ENCODE measurements at places on chromosomes 2 and 18. TPM values are rescaled to one million over a fixed set of nuclear protein-coding genes. Genes with fewer than 3 reads are reported as not detected.

GRCh38 chr18:80171054-80171872, 62.2 kb downstream of the ADNP2 start:
- DNase-seq = peak; percentile 90

GRCh38 chr2:233468741-233469110, 97.9 kb downstream of the USP40 start:
- no peak for DNase-seq

DNA sequence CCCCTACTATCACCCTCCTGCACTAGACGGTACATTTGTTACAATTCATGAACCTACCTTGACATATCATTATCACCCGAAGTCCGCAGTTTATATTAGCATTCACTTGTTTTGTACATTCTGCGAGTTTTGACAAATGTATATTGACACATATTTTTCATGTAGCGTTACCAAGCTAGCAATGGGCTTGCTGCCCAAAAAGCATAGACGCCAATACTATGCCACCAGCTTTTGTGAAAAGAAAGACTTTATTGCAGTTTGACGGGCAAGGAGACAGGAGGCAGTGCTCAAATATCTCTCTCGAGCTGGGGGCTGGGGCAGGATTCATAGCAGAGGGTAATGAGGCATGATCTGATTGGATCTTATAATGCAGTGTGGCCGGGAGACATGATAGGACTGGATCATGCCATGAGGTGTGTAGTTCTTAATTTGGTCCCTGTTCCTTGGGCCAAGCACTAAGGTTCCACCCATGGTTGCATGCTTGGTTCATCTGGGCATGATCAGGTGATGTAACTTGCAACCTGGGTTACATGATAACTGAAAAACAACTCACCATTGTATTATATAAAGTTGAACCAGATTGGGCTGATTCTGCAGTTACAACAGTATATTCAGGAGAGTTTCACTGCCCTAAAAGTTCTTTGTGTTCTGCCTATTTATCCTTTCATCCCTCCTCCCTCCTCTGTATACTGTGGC, 162.3 kb downstream of the RTN4 start:
- no peak for DNase-seq

DNA sequence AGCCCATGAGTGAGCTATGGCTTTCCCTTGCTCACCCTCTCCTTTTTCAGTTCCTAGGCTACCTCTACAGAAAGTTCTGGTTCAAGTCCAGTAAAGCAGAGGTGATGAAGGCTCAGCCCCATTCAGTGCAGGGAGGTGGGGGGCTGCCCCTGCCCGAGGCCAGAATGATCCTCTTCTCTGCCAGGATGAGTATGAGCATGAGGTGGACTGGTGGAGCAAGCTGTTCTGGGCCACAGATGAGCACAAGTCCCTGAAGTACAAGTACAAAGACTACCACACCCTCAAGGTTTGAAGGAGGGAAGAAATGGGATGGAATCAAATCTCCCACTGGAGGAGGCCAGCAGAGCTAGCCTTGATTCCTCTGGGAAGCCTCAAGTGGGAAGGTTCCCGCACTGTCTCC, 42.4 kb downstream of the LMAN2L start:
- DNase-seq = no peak

GRCh38 chr2:226466589-226466988, 333.0 kb downstream of the IRS1 start:
- no peak for DNase-seq

- DNase-seq = no peak
Observed at GRCh38 chr2:238425505-238425978, 1.2 kb upstream of the ASB1 start.

GRCh38 chr2:98876741-98877140, 59.3 kb downstream of the CRACDL start:
- no peak for DNase-seq

GRCh38 chr2:96928277-96928781, 58.1 kb downstream of the FAM178B start:
- DNase-seq = peak; percentile 55

DNA sequence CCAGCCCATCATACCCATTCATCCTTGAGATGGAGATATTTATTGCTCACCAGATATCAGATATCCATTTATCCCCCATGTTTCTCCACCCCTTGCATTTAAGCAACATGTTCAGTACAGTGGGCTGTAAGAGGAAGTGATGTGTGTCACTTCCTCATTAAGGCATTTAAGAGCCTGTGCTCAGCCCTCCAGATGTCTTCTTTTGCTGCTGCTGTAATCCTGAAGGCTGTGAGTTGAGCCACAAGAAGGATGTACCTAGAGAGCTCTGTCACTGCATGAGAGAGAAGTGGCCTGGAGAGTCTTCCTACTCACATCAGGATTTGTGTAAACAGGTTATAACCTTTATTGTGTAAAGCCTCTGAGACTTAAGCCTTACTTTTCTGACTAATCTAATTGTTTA, 151.8 kb upstream of the UNC80 start:
- no peak for DNase-seq

DNA sequence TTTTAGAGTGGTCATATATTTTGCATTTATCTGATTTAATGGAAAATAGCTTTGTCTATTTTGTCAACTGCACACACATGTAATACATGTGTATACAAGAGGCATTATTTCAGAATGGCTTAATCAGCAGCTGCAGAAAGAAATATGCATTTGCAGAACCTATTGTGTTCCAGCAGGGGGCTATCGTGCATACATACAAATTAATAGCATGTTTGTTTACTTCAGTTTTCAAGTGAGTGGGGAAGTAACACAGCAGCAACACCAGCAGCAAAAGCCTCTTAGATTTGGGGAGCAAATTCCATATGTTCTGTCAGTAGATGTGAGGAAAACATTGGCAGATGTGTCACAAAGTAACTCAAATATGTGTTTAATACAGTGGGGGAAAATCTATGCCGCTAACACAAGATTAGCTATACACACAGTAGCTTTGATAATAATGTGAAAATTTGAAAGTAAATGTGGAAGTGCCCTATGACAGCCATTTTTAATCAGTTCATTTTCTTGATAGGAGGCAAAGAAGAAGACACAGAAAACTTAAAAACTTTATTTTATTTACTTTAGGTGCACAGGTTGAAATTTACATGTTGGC, 218.1 kb downstream of the WDR7 start:
- DNase-seq = no peak

GRCh38 chr2:197805715-197806633, 1.6 kb downstream of the PLCL1 start:
- no peak for DNase-seq

GRCh38 chr2:157871415-157871814, 4.7 kb downstream of the ACVR1 start:
- no peak for DNase-seq

- DNase-seq = no peak
Observed at GRCh38 chr2:207255565-207256470, 90.1 kb upstream of the KLF7 start.

DNA sequence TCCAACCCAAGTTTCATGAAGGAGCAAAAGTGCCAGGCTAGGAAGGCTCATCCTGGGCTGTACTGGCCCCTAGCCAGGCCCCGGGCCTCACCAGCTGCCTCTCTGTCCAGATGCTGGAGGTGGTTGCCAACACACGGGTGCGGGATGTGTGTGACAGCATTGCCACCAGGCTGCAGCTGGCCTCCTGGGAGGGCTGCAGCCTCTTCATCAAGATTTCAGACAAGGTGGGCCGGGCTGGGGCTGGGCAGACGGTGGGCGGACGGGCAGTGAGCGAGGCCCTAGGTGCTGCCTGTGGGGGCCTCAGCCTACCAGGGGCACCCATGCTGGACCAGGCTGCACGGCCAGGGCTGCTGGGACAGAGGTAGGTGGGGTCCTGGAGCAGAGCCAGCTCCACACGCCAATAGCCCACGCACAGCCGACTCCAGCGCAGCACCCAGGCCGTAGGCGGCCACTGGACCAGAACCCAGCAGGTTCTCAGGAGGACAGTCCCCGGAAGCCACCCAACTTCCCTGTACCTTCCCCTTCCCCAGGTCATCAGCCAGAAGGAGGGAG, 11.8 kb upstream of the GPR17 start:
- no peak for DNase-seq

ERFE gene
- polyA plus RNA-seq = not detected

PMS1 gene
- 10.4 TPM for polyA plus RNA-seq

HOXD13 gene
- not detected for polyA plus RNA-seq

TMEM163 gene
- not detected for polyA plus RNA-seq
